BE2C (cell line): ENCODE measurements at places on chromosomes 3 and 15.

GRCh38 chr3:41467481-41467880, 268.2 kb downstream of the CTNNB1 start:
- no peak for DNase-seq

GRCh38 chr3:72559385-72559784, 288.9 kb downstream of the SHQ1 start:
- DNase-seq = no peak

DNA sequence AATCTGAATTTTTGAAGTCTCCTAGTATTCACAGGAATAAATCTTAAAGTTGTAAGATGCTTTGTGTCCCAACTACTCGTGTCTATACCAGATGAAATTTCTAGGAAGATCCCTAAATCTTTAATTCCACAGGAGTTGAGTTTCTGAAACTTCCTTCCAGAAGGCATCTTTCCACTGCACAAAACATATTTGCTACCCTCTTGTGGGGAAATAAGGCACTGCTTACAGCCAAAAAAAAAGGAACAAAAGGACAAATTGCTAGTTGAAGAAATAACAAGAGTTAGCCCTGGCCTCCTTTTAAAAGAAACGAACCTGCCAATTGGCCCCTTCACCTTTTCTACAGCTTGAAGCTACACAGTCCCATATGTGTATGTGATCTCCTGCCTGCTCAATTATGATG, 54.0 kb downstream of the TAFA4 start:
- no peak for DNase-seq

DNA sequence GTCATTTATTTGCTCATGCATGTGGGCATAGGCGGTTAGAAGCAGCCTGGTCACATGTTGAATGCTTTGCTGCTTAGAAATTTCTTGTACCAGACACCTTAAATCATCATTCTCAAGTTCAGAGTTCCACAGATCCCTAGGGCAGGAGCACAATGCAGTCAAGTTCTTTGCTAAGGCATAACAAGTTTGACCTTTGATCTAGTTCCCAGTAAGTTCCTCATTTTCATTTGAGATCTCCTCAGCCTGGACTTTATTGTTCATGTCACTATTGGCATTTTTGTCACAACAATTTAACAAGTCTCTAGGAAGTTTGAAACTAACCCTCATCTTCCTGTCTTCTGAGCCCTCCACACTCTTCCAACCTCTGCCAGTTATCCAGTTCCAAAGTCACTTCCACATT, 22.8 kb downstream of the HGD start:
- no peak for DNase-seq

- no peak for DNase-seq
Measured at GRCh38 chr3:193895409-193895808, 240.5 kb upstream of the HES1 start.

DNA sequence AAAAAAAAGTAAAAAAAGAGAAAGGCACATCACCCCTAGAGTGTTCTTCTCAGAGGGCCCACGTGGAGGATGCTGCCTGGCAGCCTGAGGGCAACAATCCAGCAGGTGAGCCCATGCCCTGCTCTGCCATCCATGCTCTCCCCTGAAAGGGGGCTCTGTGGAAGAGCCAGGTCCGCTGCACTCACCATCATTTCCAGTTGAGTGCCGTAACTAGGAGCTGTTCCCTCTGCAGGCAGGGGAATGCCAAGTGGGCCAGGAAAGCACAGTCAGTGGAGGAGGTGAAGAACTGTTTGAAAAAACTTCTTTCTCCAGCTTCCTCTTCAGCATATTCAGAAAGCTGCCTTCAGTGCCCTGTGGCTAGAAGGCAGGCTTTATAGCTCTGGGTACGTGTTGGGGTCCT, 84.1 kb downstream of the ABHD5 start:
- DNase-seq = no peak
